ENCODE measurements at places on chromosomes 1 and 21. TPM values are rescaled to one million over a fixed set of nuclear protein-coding genes. Genes with fewer than 3 reads are reported as not detected.

DNA sequence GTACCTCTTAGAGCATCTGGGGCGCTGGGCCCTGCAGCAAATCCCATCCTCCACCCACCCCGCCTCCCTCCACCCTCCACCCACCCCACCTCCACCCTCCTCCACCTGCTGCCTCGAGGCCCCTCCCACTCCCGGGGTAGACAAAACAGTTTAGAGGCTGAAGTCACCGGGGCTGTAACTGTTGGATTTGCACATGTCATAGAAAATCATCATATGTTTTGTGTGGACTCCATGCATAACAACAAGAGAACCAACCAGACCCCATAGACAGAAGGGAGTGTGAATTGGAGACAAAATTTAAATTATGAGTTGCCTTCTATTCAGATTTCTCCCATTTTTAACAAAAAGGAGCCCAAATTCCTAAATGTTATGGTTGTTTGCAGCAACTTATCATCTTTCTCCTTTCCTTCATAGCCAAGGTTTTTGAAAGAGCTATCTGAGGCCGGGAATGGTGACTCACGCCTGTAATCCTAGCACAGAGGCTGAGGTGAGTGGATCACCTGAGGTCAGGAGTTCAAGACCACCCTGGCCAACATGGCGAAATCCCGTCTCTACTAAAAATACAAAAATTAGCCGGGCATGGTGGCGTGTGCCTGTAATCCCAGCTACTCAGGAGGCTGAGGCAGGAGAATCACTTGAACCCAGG lies 28.2 kb upstream of the LGALS8 start:
- no peak for DNase-seq

The TEDDM1 gene
- total RNA-seq: not detected

- DNase-seq: no peak
Measured at GRCh38 chr21:31329456-31330143, 14.5 kb downstream of the TIAM1 start.

GRCh38 chr1:229984310-229984991 lies 82.6 kb upstream of the GALNT2 start:
- DNase-seq: no peak

The RPTN gene
- total RNA-seq: not detected

The ARMH1 gene
- 5.9 TPM for total RNA-seq
